ENCODE measurements at places on chromosomes 4 and X.

DNA sequence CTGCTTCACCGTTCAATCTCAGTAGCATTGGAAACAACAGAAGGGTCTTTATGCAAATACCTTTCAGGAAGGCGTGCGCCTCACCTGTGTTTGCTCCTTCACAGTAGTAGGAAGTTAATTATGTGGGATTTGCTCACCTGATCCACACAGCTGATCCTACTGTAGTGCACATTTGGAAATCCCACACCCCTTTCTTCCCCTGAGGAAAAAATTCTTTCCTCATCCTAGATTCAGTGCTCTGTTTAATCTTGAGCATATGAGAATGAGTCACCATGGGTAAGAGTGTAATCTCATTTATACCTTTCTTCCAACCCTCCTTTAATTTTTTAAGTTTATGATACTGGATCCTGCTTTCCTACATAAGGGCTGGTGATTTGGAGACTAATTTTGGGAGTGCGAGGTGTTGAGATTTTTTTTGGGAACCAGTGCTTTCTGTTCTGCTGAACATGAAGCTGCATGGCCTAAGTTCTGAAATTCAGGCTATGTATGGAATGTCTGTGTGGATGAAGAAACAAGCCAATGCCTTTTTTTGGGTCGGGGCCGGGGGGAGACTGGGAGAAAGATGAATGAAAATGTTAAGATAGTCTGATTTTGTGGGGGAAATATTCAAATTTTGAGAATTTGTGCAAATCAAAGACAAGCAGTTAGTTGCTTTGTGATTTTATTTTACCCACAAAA lies 19.0 kb downstream of the GAB1 start:
- DNase-seq, result no peak

GRCh38 chrX:110678591-110678990 lies 117.0 kb downstream of the CHRDL1 start:
- no peak for DNase-seq

DNA sequence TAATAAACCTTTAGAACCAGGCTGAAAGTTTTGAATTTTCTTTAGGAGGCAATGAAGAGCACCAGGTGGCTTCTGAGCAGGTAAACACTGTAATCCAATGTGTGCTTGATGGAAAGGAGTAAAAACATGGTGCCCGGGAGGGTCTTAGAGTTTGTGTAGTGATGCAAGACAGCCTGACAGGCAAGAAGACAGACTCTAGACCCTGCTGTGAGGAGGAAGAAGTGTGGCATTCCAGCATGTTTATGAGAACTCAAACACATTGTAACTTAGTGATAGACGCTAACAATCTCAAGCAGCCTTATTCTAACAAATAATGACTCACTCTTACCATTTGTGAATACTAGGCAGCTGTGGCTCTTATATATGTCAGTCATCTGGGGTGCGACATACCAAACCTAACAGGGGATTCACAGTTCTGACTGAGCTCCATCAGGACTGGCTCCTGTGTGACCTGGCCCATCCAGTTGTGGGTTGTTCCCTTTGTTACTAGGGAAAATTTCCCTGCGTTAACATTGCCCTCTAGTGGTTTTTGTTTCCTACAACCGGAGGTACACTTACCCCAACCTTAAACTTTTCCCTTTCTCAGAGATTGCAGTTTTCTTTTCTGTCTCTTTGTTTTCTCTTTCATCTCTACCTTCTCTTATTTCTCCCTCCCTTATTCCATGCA lies 53.8 kb downstream of the VSIG4 start:
- peak; percentile 47 for DNase-seq

DNA sequence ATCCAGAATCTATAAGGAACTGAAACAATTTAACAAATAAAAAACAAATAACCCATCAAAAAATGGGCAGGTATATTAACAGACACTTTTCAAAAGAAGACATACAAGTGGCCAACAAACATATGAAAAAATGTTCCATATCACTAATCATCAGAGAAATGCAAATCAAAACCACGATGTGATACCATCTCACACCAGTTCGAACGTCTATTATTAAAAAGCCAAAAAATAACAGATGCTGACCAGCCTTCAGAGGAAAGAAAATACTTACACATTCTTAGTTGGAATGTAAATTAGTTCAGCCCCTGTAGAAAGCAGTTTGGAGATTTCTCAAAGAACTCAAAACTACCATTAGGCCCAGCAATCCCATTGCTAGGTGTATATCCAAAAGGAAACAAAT lies 687.9 kb upstream of the AADAT start:
- DNase-seq, result no peak

DNA sequence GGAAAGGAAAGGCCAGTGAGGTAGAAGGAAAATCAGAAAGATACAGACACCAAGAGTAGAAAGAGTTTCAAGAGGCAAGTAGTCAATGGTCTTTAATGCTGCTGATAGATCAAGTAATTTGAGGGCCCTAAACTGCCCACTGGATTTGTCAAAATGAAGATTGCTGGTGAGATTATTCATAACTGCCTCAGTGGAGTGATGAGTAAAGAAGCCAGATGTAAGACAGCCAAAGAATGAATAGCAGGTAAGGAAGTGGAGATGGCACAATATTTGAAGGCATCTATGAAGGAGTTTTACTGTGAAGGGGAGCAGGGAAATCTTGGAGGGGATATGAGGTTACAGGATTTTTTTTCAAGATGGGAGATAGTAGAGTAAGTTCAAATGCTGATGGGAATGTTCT lies 39.8 kb upstream of the BRS3 start:
- no peak for DNase-seq
